ENCODE measurements at places on chromosomes 7 and 10.

DNA sequence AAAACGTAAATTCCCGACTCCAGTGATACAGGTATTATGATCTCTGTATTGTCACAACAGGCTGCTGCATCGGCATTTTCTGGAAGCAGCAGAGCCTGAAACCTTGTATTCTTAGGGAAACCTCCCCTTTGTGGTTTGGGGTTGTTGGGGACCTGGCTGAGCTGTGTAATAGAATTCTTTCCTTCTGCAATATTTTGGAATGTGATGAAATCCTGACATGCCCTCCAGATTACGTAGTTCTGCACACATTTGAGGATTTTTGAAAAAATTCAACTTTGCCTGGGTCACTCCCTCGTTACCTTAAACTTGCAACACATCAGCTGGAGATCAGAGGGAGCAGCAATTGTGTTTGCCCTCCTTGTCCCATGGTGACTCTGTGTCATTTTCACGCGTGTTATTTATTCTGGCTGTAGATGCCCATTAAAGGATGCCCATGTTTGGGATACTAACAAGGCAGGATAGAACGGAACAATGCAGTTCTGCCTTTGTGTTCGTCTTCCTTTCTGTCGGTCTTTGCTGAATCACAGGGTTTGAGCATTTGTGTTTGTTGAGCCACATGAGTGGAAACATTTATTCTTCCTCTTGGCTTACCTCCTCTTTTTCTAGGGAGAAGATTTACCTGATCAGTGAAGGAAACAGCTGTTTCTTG is 181.7 kb downstream of the TCF7L2 start:
- DNase-seq: no peak

DNA sequence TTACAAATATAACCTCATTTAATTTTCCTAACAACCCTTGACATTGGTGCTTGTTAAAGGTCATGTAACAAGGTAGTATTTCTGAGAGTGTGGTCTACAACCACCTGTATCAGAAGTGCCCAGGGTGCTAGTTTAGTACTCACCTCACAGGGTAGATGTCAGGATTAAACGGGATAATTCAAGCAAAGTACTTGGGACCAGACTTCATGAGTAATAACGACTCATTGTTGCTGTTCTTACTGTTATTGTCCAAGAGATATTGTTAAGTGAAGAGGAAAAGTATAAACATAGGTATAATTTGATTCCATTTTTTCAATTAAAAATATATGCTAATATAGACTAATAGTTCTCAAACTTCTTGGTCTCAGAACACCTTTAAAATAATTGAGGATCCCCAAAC is 179.3 kb downstream of the WNT2 start:
- DNase-seq: no peak

DNA sequence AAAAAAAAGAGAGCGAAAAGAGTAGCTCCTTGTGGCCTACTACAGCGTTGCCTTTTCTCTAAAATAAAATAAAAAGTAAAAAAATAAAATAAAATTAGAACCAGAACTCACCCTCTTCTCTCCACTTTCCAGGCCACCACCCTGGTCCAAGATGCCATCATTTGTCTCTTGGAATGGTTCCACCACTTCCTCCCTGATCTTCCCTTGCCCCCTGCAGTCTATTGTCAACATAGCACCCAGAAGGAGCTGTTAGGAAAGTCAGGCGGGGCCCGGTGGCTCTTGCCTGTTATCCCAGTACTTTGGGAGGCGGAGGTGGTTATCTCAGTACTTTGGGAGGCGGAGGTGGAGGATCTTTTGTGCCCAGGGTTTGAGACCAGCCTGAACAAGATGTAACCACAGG is 7.6 kb upstream of the GRID2IP start:
- DNase-seq: no peak

DNA sequence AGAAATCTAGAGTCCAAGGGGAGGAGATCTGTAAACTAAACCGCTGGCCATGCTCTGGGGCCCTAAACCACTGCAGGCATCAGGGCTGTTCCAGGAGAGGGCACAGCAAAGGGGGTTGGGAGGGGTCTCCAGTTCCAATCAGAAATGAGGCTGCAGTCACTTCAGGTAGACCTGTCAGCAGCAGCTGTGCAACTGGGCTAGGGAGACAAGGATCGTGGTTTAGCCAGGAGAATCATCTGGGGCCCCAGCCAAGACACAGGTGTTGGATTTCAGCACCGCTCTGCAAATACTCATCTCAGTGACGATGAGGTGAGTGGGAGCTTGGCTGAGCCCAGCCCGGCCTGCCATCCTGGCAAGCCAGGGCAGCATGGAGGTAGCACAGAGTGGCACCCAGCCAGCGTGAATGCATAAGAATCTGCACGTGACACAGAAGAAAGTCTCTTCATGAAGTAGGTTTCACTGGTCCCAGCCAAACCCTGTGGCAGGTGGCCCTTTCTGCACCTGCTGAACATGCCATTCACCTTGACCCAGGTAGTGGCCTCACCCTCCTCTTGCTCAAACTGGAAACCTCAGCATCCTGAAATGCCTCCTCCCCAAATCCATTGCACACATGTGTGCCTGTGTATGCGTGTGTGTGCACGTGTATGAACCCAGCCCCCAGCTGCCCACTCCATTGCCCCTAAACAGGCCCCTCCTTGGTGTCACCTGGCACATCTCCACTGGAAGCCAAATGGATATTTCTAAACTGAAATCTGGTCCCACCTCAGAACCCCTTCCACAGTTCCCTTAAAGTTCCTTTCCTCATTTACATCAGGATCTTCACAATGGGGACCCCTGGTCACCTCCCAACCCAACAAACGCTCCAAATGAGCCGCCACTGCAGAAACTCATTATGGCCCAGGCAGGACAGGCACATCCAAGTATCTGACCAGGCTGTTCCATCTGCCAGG is 9.6 kb downstream of the GPRIN2 start:
- DNase-seq: peak; percentile 89

- DNase-seq: peak; percentile 64
Measured at GRCh38 chr7:728602-729001, 1.5 kb upstream of the PRKAR1B start.

- no peak for DNase-seq
Measured at GRCh38 chr7:7516662-7517061, 19.0 kb downstream of the COL28A1 start.

GRCh38 chr7:148697256-148698006 is 1.3 kb upstream of the CUL1 start:
- DNase-seq: no peak

DNA sequence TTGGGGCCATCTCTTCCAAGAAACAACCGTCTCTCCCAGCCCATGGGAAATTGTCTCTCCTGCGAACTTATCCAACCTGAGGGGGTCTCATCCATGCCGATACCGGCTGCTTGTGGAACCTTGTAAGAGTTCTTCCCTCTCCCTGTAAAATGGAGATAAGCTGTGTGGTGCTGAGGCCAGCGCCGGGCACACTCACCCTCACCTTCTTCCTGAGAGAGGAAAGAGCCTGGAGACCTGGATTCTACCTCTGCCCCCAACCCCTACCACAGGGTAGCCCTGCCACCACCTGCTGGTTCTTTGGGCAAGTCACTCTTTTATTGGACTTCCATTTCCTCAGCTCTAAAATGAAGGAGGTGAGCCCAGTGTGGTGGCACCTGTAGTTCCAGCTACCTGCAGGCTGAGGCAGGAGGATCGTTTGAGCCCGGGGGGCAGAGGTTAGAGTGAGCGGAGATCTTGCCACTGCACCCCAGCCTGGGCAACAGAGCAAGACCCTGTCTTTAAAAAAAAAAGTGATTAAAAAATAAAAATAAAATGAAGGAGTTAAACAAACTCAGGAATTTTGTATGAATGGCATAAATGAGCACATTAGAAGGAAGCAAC is 38.4 kb upstream of the PSAP start:
- no peak for DNase-seq

DNA sequence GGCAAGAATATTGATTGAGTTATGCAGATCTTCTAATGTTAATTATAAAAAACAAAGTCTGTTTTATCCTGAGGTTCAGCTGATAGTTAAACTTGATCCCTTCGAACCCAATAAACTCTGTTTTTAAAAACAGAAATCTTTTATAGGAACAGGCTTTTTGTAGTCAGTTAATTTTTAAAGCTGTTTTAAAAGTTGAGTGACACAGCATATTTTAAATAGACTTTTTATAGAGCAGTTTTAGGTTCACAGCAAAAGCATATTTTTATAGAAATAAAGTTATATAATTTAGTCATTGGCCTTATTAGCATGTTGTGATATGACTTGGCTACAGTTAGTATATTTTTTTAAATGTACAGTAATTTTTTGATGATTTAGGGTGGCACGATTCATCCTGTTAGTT is 11.1 kb downstream of the FOXK1 start:
- DNase-seq: no peak

DNA sequence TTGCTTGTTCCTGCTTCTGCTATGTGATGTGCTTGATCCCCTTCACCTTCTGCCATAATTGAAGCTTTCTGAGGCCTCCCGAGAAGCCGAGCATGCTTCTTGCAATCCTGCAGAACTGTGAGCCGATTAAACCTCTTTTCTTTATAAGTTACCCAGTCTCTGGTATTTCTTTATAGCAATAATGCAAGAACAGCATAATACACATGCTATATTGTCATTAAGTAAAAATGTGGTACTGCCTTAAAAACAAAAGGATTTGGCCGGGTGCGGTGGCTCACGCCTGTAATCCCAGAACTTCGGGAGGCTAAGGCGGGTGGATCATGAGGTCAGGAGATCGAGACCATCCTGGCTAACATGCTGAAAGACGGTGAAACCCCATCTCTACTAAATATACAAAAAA is 59.6 kb upstream of the ANAPC16 start:
- no peak for DNase-seq

GRCh38 chr7:129332254-129333035 is 101.8 kb upstream of the STRIP2 start:
- DNase-seq: no peak

GRCh38 chr10:6774406-6774805 is 194.3 kb upstream of the PRKCQ start:
- no peak for DNase-seq

- no peak for DNase-seq
Measured at GRCh38 chr7:14738086-14738485, 164.5 kb downstream of the DGKB start.

DNA sequence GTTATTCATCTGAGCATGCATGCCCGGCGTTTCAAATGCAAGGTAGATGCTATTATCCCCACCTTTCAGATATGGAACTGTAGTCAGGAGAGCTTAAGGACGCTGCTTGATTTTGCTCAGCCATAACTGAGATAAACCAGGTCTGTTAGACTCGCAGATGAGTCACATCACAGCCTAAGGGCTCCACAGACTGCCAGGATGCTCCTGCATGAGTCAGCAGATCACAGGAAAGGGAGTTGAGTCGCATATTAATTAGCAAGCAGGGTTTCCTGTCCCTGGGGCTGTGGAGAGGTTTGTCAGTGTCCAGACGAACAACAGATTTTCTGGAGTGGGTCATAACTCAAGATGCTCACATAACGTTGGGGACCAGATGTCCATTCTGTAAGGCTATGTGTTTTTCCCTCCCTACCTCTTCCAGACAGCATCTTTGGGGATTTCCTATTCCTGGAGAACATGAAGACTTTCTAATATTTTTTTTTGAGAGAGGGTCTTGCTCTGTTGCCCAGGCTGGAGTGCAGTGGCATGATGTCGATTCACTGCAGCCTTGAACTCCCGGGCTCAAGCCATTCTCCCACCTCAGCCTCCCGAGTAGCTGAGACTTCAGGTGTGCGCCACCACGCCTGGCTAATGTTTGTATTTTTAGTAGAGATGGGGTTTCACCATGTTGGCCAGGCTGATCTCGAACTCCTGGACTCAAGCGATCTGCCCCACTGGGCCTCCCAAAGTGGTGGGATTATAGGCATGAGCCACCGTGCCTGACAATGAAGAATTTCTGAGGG is 36.7 kb downstream of the PFKFB3 start:
- DNase-seq: no peak

GRCh38 chr7:2444476-2444875 is 31.7 kb downstream of the GRIFIN start:
- DNase-seq: no peak

DNA sequence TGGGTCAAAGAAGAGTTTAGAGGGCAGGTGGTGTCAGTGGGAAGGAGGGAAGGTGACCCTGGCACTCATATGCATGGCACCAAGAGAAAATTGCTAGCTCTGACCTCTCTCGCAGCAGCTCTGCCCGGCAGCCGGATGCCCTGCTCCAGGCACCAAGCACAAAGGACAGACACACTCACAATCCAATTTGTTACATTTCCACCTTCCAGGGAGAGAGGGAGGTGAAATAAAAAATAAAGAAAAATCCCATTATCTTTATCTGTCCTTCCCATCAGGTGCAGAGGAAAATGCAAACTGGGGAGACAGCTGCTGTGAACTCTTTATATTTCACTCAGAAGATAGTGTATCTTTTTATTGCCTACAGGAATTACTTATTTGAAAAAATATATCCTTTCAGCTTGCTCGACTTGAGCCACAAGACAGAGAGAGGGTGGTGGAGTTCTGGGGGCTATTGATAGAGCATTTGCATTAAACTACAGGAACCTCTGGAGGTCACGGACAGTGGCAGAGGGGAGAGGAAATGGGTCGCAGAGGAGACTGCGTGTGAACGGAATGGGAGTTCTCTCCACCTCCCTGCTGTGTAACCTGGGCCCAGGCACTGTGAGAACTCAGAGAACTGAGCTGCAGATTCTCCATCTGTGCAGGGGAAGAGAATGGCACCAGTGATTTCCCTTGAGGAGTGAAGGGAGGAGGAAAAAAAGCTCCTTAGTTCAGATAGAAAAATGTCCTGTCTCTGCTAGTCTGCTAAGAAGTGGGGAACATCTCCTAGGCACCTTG is 421.4 kb downstream of the PLXNA4 start:
- no peak for DNase-seq

DNA sequence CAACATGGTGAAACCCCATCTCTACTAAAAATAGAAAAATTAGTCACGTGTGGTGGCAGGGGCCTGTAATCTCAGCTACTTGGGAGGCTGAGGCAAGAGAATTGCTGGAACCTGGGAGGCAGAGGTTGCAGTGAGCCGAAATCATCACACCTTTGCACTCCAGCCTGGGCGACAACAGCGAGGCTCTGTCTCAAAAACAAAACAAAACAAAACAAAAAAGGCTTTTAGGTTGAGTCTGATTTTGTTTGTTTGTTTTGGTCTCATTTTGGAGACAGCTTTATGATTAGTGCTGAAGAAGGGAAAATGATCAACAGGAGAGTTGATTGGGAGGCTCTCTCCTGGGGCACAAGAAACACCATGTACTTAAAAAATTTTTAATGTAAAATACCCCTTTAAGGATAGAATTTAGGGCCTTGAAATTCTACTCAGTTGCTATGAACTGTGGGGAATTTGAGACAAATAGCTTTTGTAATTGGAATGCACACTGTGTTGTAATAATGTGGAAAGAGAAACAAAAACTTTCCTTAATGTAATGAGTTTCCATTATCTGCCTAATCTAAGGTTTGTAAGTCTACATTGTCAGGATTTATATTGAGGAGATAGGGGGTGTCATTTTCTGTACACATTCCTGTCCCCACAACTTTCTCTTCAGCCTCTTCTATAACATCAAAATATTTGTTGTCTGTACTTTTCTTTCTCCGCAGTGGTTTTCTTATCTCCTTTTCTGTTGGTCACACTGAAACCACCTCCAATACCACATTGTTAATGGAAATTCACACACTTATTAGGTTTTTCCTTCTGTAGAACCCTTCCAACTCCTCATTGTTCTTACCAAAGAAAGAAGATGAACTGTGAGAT is 41.3 kb downstream of the ARID5B start:
- DNase-seq: no peak
